ENCODE measurements at places on chromosomes 11 and 22. TPM values are rescaled to one million over a fixed set of nuclear protein-coding genes. Genes with fewer than 3 reads are reported as not detected.

HEPHL1 gene
- total RNA-seq: not detected

PATE2 gene
- total RNA-seq: not detected

KIF18A gene
- total RNA-seq: 3.8 TPM

DNA sequence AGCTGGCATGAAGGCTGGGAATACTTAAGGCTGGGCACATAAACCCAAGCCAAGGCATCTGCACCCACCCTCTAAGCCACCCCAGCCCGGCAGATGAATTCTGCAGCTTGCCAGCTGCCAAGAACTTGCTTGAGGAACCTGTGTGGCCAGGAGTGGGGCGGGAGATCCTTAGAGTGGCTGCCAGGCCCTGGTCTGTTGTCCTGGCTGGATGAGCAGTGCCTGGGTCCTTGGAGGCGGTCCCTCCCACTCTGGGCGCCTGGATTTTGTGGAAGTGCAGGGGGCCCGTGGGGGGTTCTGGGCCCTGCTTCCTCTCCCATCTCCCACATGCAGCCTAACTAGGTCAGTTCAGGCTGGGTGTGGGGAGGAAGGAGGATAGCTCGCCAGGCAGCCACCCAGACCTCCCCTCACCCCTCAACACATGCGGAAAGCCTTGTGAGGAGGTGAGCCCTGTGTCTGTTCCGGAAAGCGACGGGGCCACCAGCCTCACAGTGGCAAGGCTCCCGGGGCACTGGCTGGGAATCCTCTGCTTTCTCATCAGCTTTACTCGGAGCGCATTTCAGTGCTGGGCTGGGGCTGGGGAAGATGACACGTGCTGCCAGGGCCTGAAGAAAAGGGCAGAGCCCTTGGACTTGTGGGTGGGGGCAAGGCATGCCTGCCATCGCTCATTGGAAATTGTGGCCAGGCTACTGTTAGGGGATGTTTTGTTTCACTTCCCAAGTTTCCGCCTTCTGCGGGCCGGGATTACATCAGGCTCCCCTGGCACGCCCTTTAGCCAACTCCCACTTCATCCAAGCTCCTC is 8.4 kb downstream of the DAGLA start:
- no peak overlapping the region for H3K4me3 ChIP-seq
- H3K36me3 ChIP-seq: no peaks in the 10 kb centered on the region

DNA sequence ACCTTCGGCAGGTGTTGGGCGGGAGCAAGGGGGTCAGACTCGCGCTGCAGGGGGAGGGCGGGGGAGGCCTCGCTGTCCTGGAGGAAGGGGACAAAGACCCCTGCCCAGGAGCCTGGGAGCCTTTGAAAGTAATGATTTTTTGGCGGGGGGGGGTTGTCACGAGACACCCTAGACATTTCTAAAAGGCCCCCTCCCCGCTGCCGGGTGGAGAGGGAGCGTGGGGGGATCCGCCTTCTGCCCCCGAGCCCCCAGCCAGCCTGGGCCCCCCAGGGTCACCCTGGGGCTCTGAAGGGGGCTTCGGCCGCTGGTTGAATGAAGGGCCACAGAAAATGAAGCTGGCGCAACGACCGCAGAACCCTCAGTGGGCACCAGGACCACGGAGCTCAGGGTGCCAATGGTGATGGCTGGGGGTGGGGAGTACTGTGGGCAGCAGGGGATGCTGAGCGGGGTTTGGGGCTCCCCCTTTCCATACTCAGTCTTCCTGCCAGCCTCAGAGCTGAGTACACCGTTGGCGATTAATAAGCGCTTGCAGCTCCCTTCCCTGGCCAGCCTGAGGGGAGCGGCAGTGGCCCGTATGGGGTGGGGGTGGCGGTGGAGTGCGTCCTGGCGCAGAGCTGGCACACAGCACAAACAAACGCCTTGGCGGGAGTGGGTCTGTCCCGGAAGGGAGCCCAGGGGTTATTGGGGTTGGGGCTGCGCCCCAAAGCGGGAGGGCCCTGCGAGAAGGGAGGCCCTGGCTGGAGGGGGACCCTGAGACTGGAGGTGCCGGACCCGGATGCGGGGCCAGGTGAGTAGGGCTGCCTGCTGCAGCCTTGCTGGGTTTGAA is 1.2 kb upstream of the DUSP8 start:
- H3K27me3 ChIP-seq: peaks cover 14% of the 10 kb centered on the region
- H3K27ac ChIP-seq: no peak overlapping the region
- H3K36me3 ChIP-seq: no peaks in the 10 kb centered on the region
- DNase-seq: no peak
- no peaks in the 10 kb centered on the region for H3K4me1 ChIP-seq

CST6 gene
- total RNA-seq: not detected

DNA sequence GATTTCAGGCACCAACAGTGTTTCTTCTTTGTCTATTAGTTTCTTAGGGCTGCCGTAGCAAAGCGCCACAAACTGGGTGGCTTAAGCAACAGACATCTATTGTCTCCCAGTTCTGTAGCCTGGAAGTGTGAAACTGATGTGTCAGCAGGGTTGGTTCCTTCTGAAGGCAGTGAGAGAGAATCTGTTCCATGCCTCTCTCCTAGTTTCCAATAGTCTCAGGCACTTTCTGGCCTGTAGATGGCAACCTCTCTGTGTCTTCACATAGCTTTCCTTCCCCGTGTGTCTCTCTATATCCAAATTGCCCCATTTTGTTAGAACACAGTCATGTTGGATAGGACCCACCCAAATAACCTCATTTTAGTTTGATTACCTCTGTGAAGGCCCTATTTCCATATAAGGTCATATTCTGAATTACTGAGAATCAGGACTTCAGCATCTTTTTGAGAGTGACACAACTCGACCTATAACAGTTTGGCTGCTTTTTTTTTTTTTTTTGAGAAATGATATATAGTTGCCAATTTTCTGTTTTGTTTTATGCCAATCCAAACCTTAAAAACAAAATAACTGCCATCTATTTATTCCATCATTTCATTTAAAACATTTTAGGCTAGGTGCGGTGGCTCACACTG is 108.2 kb downstream of the SLC36A4 start:
- H3K27me3 ChIP-seq: no peaks in the 10 kb centered on the region
- DNase-seq: peak; percentile 20
- no peaks in the 10 kb centered on the region for H3K36me3 ChIP-seq

IFITM1 gene
- 631 TPM for total RNA-seq

CDPF1 gene
- 5.7 TPM for total RNA-seq

CHRNA10 gene
- 2.1 TPM for total RNA-seq

OR6A2 gene
- total RNA-seq: 0.09 TPM

DEUP1 gene
- total RNA-seq: 0.91 TPM

DNA sequence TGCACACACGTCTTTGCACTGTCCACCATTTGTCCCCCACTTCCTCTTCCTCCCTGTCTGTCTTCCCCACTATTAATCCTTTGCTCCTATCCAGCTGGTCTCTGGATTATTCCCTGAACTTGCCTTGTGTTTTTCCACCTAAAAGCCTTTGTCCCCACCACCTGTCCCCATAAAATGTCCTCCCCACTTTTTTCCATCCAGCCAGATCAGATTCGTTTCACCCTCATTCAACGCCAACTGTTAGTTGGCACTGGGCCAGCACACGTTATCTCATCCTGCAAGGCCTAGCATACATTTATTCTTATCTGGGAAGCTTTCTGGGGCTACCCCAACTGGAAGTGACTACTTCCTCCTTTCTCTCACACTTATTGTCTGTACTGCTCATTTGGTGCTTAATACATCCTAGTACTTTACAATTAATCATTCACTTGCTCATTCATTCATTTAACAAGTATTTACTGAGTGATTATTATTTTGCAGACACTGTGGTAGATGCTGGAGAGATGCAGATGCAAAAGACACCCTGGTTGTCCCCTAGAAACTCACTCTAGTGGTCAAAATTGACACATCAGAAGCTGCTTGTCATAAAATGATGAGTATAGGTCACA is 96.2 kb downstream of the RASSF10 start:
- no peak for DNase-seq
- no peak overlapping the region for H3K4me3 ChIP-seq
- no peaks in the 10 kb centered on the region for H3K36me3 ChIP-seq
- no peaks in the 10 kb centered on the region for H3K4me1 ChIP-seq
- no peak overlapping the region for H3K27ac ChIP-seq

GRCh38 chr11:95972060-95972459 is 48.2 kb upstream of the MTMR2 start:
- no peak overlapping the region for H3K4me3 ChIP-seq
- H3K27me3 ChIP-seq: no peaks in the 10 kb centered on the region
- no peak for DNase-seq
- H3K36me3 ChIP-seq: no peaks in the 10 kb centered on the region

GRCh38 chr11:131674051-131674755 is 303.8 kb downstream of the NTM start:
- no peaks in the 10 kb centered on the region for H3K36me3 ChIP-seq
- H3K4me1 ChIP-seq: peaks cover 23% of the 10 kb centered on the region
- DNase-seq: peak; percentile 88
- H3K27me3 ChIP-seq: no peaks in the 10 kb centered on the region
- H3K27ac ChIP-seq: peak overlapping the region; percentile 54

DNA sequence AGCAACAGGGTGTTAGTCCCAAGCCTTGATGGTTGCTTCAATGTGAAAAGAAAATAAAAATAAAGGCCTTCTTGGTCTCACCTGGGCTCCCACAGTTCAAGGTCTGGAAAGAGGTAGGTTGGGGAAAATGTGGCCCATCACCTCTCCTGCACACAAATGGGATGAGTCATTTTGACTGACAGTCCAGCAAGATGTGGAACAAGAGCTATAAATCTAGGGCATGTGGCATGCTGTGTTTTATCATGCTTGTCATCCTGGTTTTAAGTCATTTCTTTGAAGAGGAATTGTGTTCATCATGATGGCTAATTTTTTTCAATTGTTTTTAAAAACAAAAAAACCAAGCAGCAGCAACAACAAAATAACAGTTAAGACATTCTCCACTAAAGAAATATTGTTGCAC is 503.7 kb downstream of the NTM start:
- no peak for DNase-seq
- H3K36me3 ChIP-seq: no peaks in the 10 kb centered on the region
- peaks cover 7% of the 10 kb centered on the region for H3K4me1 ChIP-seq

OR52N2 gene
- total RNA-seq: not detected

All from astrocyte (in vitro differentiated cells and primary cell).